ENCODE measurements at places on chromosomes 7 and 10.

GRCh38 chr7:30469303-30469702 is 9.3 kb downstream of the NOD1 start:
- no peak for DNase-seq

DNA sequence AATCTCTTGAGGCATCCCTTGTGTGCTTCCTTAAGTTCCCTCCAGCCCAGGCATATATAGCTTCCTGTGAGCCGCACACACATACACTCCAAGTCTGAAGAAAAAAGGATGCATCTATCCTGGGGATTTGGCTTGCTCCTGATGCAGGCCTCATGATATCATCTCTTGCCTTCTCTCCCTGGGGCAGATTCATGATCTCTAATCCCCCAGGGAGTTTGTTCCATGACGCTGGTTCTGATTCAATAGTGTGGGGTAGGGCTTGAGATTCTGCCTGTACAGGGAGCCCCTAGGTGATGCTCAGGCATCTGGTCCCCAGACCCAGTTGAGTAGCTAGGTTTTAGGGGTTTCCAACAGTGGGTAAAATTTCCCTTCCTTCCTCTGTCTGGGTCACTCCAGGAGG is 1.5 kb downstream of the PON1 start:
- DNase-seq, result no peak

DNA sequence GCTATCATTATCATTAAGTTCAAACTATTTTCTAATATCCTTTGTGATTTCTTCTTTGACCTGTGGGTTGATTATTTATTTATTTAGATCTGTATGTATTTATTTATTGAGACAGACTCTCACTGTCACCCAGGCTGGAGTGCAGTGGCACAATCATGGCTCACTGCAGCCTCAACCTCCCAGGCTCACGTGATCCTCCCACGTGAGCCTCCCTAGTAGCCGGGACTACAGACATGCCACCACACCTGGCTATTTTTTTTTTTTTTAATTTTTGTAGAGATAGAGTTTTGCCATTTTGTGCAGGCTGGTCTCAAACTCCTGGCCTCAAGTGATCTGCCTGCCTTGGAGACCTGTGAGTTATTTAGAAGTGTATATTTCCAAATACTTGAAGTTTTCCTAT is 28.7 kb upstream of the MRPS16 start:
- DNase-seq, result no peak

GRCh38 chr10:59626523-59626869 is 83.2 kb downstream of the SLC16A9 start:
- DNase-seq, result no peak

GRCh38 chr7:140683657-140684056 is 10.9 kb downstream of the ADCK2 start:
- DNase-seq, result no peak

DNA sequence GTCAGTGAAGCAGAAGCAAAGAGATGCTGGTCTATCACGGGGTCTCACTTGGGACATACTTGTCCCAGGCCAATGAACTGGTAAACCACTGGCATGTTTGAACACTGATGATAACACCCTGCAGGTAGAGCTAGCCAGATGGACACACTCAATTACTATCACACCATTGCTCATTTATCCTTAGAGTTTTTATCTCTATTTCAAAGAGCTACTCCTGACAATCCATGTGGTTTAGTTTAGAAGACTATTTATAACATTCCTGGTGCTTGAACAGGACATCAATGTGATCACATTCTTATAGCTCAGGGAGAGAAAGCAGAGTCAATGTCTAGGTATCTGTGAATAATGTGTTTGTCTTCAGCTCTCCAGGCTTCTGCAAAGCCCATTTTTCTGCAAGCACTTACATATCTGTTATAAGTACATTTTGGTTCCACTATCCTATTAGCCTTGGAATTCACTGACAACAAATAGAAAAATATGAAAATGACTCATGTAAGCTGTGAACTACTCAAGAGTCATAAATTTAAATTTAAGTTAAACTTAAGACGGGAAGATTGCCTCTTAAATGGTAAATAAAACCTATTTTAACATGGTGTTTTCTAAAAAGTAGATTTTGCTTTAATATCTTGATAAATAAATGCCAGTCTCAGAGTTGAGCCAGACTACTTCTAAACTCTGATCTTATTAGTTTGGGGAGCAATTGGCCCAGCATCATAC is 106.7 kb upstream of the MBL2 start:
- no peak for DNase-seq

GRCh38 chr10:44742248-44742647 is 168.9 kb upstream of the TMEM72 start:
- DNase-seq, result no peak

DNA sequence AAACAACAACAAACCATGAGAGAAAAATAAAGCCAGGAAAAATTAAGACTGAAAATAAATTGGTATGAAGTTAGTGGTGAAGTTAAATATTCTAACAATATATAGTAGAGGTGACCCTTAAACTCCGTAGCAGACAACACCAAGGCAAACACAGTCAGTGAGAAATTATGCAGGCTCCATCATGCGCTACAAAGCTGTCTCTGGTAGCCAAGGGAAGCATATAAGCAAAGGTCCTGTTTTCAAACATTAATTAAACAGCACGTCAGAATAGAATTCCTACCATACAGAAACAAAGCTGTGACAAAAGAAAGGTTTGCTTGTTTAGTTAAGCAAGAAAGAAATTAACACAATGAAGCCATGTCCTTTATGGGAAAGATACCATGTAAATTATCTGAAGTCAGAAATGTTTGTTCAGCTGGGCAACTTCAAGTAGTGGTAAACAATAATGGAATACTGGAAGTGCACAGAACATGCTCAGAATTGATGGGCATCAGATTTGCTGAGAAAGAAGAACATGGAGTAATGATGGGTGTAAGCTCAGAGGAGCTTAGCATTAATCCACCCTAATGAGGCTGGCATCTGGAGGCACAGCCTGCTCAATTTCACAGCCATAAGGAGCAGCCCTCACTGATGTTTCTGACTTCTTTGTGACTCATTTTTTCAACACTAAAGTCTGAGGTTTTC is 75.7 kb downstream of the IGF2BP3 start:
- DNase-seq, result no peak

- no peak for DNase-seq
These were observed 11.2 kb upstream of the FRMPD2 start for GRCh38 chr10:48285710-48286109.

GRCh38 chr7:29825775-29826529 is 19.6 kb downstream of the WIPF3 start:
- DNase-seq, result no peak

- no peak for DNase-seq
These were observed 249.4 kb downstream of the CACNA2D1 start for GRCh38 chr7:82194016-82194643.

- DNase-seq, result no peak
These were observed 24.8 kb upstream of the ADARB2 start for GRCh38 chr10:1762076-1762475.

DNA sequence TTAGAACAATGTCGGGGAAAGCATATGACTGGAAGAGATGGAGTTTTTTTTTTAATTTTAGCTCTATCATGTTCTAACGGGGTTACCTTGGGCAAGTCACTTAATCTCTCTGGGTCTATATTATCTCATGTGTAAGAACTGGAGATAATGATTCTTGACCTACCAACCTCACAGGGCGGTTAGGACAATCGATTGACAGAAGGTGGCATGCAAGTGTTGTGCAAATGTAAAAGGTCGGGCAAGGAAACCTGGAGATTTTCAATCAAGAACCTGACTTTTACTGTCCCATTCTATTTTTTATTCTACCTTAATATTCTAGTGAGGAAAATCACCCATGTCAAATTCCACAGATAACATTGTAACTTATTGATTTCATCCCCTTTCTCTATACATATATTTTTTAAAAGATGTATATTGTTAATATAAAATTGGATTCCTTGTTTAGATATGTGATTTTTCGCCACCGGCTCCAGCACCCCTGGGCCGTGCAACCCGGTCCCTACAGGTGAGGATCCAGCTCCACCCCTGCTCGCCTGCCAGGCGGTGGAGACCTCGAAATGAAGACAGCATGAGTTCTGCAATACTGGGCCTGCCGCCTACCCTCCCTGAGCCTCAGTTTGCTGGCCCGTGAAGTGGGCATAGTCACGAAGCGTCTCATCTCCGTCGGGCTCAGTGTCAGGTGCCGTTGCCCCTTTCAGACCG is 497.6 kb upstream of the PHF14 start:
- no peak for DNase-seq

- DNase-seq, result no peak
These were observed 383.2 kb upstream of the ZMIZ1 start for GRCh38 chr10:78685466-78686103.

GRCh38 chr10:114347241-114347640 is 57.1 kb downstream of the AFAP1L2 start:
- DNase-seq, result no peak

Data from activated CD4-positive, CD25-positive, alpha-beta regulatory T cell (primary cell).